ENCODE measurements at places on chromosomes 7 and 10.

DNA sequence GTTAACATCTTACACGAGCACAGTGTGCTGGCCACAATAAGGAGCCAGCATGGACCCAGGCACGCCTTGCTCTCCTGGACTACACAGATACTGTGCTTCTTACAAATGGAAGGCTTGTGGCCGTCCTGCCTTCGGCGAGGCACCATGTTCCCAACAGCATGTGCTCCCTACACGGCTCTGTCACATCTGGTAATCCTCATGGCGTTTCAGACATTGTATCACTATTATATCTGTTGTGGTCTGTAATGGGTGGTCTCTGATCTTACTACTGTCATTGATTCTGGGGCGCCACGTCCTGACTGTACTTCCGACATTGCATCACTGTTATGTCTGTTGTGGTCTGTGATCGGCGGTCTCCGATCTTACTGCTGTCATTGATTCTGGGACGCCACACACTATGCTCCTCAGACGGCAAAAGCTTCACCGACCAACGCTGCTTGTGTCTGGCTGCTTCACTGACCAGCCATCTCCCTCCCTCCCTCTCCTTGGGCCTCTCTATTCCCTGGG is 195.4 kb downstream of the MAD1L1 start:
- DNase-seq: no peak

DNA sequence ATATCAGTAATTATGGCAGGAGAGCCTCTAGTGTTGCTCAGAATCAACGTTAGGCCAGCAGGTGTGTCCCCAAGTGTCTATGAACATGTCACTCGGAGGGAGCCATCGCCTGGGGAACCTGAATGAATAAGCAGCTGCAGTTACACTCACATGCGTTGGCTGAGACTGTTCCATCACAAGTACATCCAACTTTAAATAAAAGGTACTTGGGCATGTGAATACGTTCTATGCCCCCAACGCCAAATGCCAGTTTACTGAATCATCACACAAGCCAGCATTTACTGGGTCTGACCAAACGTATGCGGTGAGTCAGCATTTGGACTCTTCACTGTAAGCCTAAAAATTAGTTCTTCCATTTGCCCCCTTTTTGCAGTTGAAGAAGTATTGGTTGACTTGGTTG is 207.6 kb upstream of the PLXNA4 start:
- DNase-seq: no peak

GRCh38 chr10:89637113-89637512 is 7.9 kb downstream of the PANK1 start:
- DNase-seq: no peak

DNA sequence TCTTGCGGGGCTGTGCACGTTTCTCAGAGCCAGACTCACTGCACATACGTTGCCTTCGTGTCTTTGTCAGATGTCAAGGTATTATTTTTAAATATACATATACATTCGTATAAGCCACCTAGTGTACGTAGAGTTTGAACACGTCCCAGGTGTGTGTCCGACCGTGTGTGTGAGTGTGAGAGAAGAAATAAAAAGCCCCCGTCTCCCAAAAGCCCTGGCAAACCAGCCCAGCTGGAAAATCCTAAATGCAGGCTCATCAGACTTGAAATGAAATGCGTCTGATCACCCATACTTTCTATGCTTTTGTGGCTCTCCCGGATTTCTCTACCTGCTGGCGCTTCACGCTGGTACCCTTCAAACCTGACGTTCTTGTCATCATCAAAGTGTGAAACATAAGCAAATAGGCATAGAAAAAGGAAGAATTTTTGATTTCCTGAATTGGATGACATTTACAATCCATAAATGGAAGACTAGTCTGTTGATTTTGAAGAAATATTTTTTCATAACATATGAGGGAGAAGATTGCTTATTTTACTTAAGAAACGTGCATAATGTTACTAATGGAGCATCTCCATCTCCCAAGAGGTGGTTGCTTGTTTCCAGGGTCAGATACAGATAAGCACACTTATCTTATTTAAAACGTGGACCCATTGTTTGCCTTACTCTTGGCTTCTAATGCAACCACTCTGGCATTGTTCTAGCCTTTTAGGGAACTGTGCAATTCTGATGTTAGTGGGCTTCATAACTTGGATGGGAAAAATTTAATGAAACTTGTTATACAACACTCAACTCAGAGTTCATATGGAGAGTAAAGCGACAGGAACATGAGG is 971 bp downstream of the PRKG1 start:
- DNase-seq: no peak

GRCh38 chr7:82154728-82155127 is 288.8 kb downstream of the CACNA2D1 start:
- DNase-seq: no peak

- DNase-seq: no peak
Observed at GRCh38 chr7:33727315-33727714, 178.0 kb upstream of the BMPER start.

GRCh38 chr7:91553410-91553895 is 289.2 kb downstream of the FZD1 start:
- no peak for DNase-seq

GRCh38 chr10:89079961-89080360 is 89.4 kb downstream of the FAS start:
- peak; percentile 70 for DNase-seq

DNA sequence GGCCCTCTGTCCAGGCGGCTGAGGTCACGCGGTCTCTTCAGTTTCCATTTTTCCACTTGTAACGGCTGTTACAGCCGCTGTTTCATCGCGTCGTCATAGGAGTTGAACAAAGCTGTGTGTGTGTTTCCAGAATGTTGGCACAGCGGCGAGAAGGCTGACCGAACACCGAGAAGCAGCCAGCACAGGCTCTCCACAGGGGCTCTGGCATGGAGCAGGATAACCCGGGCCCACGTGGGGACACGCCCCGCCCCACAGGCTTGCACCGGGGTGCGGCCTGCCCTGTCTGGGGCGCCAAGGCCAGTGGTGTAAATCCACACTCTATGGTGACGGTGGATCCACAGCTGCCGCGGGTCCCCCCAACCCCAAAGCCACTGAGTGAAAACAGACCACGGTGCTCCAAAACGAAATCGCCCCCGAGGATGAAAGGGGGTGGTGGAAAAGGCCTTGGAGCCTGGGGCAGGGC is 448.2 kb downstream of the DNAJB6 start:
- DNase-seq: no peak

- no peak for DNase-seq
Observed at GRCh38 chr7:133134810-133135209, 52.9 kb upstream of the CHCHD3 start.

GRCh38 chr10:122293961-122294380 is 22.9 kb downstream of the BTBD16 start:
- DNase-seq: no peak

GRCh38 chr7:51354434-51354833 is 37.8 kb upstream of the COBL start:
- no peak for DNase-seq

DNA sequence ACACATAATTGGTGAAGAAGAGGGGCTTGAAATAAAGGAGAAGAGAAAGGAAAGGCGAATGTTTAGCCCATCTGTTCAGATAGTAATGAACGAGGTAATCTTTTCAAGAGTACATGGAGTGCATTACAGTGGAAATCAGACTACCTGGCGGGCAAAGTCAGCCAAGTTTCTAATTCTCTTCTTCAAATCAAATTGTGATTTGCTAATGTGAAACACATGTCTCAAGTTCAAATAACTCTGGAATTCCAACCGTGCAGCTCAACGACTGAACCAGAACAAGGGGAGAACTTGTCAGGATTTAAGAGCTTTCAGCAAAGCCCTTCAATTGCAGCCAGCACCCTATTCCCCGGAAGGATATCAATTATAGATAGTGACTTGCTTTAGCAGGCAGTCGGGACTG is 216.9 kb downstream of the GLI3 start:
- DNase-seq: no peak

- no peak for DNase-seq
Observed at GRCh38 chr7:30223896-30224295, 60.5 kb upstream of the ZNRF2 start.

GRCh38 chr10:83078160-83078559 is 1061.1 kb upstream of the GHITM start:
- peak; percentile 33 for DNase-seq

- DNase-seq: no peak
Observed at GRCh38 chr10:94459385-94459784, 57.0 kb downstream of the TBC1D12 start.

DNA sequence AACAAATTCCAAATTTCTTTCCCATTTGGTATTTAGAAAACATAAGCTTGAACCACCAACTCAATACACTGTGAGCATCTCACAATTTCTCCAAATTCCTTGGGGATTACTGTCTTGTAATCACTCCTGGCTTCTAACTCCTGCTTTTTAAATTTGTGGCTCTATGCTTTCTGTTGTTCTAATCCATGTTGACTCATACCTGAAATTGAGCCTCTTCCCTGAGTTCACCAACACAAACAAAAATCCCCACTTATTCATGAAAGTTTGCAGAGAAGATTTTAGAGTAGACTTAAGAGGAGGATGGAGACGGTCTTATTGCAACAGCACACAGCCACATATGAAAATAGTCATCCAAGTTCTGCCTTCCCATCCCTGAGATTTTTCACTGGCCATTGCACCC is 252.5 kb downstream of the PTEN start:
- DNase-seq: no peak

DNA sequence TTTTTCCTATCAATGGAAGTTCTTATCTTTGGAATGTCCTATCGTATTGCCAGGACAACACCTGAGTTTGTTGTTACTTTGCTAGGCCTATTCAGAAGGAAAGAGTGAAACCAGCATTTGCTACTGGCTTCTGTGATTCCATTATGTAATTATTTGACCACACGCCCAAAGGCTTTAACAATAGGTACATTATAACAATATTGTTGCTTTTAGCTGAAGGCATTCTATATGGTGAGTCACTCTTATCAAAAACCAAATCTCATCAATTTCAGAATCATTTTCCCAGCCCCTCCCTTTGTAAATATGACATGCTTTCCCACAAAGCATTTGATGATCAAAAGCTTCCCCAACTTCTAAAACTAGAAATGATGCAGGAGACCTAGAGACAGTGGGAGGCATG is 294.4 kb upstream of the NEBL start:
- no peak for DNase-seq

GRCh38 chr10:132685101-132685891 is 100.7 kb downstream of the NKX6-2 start:
- no peak for DNase-seq

- no peak for DNase-seq
Observed at GRCh38 chr10:127887541-127888415, 5.0 kb downstream of the CLRN3 start.

DNA sequence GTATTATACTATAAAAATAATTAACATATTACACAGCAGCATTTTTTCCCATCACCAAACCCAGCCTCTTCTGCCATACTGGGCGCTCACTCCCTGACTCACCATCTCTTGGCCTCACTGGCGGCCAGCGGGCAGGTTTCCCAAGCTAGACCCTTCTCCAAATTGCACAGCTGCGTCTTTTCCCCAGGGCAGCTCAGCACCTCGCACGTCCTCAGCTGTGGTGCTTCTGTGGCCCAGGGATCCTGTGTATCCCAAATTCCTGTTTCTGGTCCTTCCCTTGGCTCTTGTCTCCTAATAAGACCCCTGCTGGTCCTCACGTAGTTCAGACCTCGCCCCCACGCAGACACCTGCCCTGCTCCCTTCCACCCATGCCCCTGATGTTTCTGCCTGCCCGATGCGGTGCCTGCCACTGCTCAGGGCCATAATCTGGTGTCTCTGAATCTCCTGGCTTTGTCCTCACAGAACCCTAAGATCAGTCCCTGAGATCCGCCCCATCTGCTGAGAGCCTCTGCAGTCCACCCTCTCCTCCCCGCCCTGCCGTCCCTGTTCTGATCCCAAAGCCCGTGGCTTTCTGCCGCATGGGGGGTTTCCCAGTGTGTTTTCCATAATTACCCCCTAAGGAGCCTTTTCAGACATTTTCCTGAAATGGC is 290.1 kb downstream of the TCERG1L start:
- DNase-seq: no peak

DNA sequence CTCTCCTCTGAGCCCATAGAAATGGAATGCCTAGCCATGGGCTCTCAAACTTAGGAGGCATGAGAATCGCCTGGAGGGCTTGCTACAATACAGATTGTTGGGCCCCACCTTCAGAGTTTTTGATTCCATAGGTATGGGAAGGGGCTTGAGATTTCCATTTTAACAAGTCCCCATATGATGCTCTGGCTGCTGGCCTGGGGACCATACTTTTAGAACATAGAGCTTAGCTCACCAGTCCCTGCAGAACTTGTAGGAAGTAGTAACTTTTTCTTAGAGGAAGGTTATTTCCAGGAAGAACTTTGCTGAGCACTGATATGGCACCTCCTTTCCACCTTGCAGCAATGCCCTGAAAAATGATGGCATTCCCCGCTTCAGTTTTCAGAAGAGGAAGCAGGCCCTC is 177.0 kb upstream of the ZMIZ1 start:
- DNase-seq: no peak

DNA sequence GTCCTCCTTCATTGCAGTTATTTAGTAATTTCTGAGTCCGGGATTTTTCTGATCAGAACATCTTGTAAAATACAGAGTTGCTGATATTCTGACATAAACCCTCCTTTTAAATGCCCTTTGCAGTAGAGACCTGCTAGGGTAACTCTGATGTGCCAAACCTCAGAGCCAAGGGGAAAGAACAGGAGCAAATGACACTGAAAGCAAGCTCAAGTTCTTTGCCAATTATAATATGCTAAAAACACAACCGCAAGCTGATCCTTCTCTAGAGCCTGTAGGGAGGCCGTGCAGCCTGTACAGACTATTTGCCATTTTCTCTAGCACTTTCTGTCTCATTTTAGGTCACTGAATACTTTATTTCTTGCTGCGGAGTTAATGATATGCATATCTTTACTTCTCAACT is 240.4 kb downstream of the CAMK1D start:
- DNase-seq: no peak

DNA sequence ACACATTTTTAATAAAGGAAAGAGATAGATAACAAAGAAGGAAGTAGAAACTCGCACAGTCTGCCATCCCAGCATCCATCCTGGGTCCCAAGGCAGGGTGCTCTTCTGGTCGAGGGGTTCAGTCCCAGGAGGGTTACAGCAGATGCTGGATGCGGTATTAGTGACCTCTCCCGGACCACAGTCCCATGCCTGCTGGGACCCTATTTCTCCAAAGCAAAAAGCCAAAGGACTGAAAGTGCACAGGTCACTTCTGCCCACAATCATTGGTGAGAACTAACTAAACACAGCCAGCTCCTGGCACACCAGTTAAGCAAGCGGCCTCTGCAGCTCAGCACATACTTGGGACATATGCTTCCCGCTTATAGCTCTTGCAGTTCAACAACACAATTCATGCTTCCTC is 96.1 kb upstream of the HABP2 start:
- no peak for DNase-seq

All from kidney capillary endothelial cell (primary cell).